ENCODE measurements at places on chromosomes 3 and 15.

GRCh38 chr15:31067890-31068603, 33.5 kb downstream of the TRPM1 start:
- DNase-seq, result no peak

DNA sequence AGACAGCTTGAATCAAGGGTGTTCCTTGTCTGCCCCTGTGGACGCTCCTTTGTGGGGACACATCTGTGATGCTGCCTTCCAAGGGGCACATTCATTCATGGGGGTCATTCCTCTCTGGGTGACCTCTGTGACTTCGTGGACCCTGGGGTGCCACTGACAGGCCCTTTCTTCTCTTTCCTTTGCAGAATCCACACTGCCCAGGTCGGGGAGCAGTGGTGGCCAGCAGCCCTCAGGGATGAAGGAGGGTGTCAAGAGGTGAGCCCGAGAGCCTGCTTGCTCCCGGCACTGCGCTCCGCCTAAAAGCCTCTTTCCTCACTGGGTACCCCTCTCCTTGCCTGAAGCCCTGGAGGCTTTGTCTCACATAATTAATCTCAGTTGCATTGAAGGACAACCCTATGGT, 26.3 kb downstream of the CHCHD6 start:
- DNase-seq, result no peak

DNA sequence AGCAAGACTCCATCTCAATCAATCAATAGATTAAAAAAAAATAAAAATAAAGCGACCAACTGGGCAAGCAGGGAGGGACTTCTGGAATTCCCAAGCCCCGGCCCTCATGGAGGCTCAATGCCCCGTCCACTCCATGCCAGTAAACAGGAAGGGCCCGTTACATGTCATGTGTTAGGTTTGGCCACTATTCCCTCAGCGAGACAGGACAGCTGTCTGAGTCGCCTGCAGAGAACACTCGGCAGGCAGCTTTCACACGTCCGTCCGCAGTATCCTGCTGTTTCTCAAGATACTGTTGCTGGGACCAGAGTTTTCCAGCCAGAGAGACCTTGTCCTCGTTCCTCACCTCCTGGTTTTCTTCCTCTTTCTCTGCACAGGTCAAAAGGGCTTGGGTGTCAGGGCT, 18.0 kb downstream of the TMEM44 start:
- no peak for DNase-seq

- no peak for DNase-seq
Measured at GRCh38 chr15:39874890-39875549, 45.0 kb downstream of the GPR176 start.

DNA sequence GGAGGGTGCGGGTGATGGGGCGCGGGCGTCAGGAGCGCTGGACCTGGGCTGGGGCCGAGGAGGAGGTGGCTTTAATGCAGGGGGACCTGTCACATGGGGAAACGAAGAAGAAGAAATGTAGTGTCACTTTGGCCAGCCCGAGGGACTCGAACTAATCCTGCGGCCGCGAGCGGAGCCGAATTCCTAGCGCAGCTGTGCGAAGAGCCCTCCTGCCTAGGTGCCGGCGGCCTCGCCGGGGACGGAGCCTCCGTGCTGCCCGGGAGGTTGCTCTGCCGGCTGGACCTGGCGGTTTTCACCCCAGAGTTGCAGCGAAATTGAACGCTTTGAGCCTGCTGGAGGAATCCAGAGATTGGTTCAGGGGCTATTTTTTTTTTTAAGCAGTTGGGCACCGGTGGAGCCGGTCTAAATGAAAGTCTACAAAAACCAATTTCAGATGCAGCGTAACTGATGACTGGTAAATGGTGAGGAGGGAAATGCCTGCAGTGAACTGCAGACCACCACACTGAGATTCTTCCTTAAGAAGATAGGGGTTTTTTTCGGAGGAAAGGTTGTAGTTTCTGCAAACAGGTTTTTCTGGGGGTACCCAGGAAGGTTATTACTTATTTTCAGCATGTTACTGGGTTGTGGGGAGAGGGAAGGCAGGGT, 662 bp downstream of the TMEM108 start:
- DNase-seq, result no peak

- no peak for DNase-seq
Measured at GRCh38 chr3:51581524-51581923, 43.0 kb downstream of the RAD54L2 start.

GRCh38 chr3:134992586-134992985, 197.5 kb downstream of the EPHB1 start:
- DNase-seq, result no peak

DNA sequence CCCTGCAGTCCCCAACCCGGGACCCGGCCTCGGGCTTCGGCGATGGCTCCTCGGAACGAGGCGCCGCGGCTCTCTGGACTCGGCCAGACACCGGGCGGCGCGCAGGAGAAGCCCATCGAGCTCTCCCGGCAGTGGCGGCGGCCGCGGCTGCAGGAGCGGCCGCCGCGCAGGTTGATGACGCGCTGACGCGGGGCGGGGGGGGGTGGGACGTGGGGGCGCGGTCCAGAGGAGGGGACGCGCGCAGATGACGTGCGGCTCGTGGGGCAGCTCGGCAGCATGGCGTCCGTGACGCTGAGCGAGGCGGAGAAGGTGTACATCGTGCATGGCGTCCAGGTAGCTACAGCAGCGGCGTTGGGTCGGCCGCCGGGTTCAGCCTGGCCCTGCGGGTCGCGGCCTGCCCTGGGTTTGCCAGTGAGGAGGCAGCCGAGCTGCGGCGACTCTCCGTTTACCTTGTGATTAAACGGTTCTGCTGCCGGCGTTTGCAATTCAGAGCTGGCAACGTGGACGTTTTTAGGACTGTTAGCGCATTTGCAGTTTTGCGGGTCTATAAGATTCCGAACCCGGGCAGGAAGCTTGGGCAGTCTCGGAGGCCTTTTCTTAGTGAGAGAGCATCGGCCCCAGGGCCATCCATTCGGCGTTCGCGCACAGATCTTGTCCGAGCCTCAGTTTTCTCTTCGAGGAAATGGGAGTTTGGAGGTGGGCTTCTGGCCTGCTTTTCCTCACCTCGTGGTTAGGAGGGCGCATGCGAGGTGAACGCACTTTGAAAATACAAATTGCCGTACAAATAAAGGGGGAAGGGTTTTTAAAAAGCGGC, at the start of the genes EXOSC7 and ZDHHC3:
TSS of gene EXOSC7 (plus strand) at position 243 of the 814 bp plus-strand sequence. CDS start at position 277, 34 bp downstream.
TSS of gene ZDHHC3 (minus strand) at position 173 of the 814 bp plus-strand sequence. CDS start 16,738 bp downstream, outside the sequence.
- DNase-seq, result peak; percentile 59

DNA sequence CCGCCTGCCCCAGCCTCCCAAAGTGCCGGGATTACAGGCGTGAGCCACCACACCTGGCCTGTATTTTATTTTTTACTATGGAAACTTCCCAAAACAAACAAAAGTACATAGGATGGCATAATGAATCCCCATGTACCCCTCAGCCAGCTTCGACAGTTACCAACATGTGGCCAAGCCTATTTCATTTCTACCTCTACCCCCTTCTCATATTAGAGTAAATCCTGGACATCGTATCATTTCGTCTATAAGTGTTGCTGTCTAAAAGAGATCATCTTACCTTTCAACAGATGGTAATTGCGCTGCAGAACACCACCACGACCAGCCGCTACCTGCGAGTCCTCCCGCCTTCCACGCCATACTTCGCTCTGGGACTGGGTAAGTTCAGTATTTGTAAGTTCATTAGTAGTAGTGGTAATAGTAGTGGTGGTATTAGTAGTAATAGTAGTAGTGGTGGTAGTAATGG, 44.9 kb downstream of the DLEC1 start:
- no peak for DNase-seq

DNA sequence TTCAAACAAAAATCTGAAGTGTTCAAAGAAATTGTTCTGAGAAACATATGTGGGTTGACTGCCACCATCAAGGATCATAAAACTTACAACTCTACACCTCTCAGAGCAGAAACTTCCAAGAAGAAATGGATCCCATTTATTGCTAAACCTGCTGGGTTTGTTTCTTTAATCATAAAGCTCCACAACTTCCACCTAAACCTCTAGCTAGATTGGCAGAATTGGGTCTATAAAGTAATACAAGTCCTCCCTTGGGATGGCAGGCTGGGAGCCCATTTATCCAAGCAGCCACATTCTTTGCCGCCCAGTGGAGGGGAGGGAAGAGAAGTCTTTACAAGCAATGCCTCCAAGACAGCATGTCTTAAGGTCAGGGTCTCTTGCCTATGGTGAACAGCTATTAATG, 40.5 kb upstream of the CMTM8 start:
- DNase-seq, result no peak

DNA sequence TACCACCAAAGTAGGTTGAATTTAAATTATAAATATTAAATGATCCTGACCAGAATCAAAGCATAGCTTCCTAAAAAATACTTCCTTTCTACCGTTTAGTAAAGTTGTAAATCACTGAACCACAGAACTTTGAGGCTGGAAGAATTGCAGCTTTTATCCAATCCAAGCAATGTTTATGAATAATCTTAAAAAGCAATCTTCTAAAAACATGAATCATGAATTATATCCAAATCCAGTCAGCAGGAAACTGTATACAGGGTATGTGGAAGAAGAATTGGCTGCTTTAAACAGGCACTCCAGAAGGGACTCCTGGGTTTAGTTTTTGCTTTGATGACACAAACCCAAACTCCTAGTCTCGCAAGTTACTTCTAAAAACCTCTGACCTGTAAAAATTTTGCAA, 30.2 kb downstream of the HEG1 start:
- no peak for DNase-seq

DNA sequence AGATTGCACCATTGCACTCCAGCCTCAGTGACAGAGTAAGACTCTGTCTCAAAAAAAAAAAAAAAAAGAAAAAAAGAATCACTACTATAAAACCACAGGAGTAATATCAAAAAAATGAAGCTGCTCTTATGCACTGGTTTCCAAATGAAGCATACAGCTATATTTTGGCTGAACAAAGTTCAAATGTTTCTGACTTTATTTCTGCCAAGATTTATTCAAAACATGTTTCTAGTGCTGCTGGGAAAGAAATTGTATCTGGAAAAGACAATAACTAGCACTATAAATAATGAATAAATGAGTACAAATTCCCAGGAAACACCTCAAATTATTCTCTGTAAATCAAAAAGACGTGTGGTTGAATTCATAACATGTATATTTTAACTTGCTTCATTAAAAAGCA, 102.5 kb upstream of the MME start:
- DNase-seq, result no peak

DNA sequence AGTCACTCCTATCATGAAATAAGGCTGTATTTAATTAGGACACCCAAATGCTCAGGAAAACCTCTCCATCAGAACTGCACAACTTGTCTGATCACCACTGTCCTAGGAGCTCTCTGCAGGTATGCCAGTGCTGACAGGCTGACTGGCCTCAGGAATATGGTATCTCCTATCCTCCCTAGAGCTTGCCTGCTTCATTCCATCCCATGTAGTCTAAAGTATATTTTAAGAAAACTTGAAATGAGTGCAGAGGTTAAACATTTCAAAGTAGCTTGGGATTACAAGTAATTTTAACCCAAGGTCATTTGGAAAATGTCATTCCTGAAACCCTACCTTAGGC, 23.7 kb downstream of the FILIP1L start:
- no peak for DNase-seq

DNA sequence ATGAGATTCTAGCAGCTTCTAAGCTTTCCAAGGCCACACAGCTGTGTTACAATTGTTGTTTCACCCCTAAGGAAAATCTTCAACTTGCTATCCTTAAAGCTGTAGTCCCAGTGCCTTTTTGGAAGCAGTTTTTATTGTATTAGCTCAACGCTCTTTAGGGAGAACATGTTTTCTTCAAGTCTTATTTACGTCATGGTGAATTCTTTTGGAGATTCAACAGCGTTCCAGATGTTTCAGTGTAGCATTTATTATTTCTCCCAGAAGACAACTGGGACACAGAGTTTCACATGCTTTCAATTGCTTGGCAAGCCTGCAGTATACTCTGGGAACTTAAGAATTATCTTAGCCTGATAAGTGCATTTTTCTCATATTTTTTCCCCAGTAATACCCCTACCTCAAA, 888.3 kb downstream of the PLOD2 start:
- DNase-seq, result peak; percentile 42

DNA sequence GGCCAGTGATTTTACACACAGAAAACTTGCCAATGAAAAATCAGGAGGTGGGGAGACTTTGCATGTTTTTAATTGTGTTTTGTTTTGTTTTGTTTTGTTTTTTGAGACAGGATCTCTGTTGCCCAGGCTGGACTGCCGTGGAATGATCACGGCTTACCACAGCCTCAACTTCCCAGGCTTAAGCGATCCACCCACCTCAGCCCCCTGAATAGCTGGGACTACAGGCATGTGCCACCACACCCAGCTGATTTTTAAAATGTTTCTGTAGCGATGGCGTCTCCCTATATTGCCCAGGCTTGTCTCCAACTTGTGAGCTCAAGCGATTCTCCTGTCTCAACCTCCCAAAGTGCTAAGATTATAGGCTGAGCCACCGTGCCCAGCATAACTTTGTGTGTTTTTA, 46.0 kb downstream of the MEIS2 start:
- no peak for DNase-seq

GRCh38 chr3:180804916-180805315, 107.6 kb upstream of the FXR1 start:
- DNase-seq, result peak; percentile 5

DNA sequence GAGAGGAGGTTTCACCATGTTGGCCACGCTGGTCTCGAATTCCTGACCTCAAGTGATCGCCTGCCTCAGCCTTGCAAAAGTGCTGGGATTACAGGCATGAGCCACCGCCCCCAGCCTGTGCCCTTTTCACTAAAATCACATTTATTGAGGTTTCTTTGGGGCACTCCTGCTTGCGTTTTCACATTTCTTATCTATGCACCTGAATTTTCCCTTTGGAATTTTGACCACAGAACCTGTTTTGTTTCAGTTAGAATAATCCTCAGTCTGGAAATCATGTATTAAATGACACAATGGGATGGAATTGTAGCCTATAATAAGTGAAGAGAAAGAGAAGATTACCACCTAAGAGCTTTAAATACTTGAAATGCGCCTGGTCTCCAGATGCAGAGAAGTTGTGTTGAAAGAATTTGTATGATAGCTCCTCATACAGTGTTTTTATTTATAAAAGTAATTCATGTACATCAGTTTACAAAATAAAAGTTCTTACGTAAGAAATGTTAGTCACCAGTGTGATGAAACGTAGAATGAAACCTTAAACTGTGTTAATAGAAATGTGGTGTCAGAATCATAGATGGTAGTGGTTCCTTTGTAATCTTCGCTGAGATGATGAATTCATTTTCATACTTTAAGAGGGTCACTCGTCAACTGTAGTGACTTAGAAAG, 107.0 kb downstream of the TCF12 start:
- peak; percentile 24 for DNase-seq

DNA sequence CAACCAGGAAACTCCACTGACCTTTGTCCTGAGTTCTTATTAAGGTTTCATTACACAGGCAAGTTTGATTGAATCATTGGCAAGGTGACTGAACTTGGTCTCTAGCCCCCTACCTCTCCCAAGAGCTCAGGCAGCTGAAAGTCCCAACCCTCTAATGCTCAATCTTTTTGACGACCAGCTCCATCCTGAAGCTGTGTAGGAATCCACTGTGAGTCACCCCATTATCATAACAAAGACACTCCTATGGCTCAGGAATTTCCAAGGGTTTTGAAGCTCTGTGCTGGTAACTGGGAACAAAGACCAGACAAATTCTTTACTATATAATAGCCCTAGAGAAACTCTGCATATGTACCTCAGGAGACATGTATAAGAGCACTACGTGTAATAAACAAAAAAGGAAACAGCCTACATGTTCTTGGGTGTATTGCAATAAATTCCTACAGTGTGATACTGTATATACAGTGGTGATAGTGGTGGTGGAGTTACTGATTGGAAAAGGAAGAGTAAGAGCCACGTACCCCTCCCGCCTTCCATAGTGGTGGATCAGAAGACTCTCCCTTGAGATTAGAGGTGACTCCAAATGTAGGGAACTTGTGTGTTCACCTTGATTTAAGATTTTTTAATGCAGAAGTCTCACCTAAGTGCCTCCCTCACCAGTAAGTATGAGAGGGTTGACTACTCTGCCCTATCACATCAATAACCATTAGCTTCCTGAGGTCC, 116.6 kb downstream of the ST8SIA2 start:
- no peak for DNase-seq

All from fibroblast of skin of left biceps (primary cell).